SHP77 treated with DMSO at 0.1 percent for 48 hours (cell line): ENCODE measurements at places on chromosomes 16 and 17.

- no peak for DNase-seq
Measured at GRCh38 chr17:66949501-66949900, 15.0 kb upstream of the CACNG4 start.

DNA sequence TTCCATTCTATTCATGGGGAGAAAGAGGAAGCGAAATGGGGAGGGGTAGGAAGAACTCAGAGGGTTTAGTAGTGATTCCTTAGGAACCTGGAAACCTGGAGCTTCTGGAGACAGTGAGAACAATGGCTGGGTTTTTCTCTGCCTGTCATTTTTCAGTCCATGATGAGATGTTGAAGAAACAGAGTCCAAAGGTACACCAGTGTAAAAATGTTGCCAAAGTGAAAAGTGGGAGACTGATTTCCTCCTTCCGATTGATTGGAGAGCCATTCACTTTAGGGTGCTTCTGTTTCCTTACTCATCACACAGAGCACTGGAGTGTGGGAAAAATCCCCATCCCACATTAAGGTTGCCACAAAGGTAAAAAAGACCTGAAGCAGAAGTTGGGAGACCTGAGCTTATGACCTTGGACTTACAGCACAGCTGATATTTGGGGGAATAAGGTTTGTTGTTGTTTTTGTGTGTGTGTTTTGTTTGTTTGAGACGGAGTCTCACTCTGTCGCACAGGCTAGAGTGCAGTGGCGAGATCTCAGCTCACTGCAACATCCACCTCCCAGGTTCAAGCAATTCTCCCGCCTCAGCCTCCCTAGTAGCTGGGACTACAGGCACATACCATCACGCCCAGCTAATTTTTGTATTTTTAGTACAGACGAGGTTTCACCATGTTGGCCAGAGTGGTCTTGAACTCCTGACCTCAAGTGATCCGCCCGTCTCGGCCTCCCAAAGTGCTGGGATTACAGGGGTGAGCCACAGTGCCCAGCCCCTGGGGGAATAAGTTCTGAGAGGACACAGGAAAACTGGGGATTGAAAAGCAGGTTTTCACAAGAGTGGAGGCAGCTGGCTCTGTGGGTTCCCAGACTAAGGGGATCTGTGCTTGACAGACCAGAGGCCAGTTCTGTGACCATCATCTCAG, 1.4 kb upstream of the DHX8 start:
- no peak for DNase-seq

DNA sequence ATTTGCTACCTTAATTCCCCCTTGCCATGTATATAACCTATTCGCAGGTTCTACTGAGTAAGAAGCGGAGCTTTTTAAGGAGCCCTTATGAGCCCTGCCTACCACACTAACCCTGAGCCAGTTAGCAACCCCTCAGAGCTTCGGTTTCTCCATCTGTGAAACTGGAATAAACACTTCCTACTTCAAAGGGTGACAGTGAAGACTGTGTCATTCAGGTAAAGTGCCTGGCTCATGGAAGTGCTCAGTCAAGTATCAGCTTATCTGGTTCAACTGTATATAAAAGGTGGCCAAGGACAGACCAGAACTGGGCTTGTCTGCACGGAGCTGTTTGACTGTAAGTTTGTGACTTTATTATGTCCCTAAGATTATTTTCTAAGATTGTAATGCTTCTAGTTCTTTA, 31.0 kb downstream of the TXNDC11 start:
- DNase-seq = no peak

DNA sequence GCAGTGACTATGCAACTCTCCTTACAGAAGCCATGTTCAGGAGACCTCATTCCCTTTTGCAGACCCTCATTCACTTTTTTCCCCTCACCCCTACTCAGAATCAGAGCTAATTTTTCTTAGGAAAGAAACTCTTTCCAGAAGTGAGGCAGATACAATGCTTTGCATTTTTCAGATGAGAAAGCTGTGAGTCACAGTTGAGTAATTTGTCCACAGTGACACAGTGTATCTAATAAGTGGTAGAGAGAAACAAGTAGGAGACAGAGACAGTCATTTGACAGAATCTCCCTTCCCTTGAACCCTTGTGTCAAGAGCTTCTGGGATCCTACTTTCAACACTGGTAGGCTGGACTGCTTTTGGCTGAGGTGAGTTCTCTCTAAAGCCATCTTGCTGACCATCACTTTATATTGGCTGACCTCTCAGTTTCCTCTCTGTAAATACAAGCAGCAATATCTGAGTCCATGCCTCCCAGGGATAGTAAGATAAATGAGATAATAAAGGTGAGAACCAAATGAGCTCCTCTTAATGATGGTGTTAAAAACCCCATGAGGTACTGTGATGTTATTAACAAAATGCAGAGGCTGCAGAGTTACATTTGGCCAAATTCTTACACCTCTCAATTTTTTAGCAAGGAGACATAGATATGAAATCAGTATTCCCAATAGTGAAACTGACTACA, 130.8 kb downstream of the CA10 start:
- no peak for DNase-seq

DNA sequence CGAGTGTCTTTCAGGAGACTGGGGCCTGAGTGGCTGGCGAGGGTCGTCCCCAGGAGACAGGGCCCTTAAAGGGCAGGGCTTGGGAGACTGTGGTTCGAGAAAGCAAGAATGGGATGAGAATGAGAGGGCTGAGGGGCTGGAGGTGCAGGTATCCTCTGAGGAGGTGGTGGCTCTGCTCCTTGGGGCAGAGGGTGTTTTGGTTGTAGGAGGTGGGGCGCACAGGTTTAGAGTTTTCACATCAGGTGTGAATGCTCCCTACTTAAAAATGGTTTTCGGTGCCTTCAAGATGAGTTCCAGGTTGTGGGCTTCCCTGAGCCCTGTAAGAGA, 430 bp downstream of the BCAS3 start:
- DNase-seq = no peak

DNA sequence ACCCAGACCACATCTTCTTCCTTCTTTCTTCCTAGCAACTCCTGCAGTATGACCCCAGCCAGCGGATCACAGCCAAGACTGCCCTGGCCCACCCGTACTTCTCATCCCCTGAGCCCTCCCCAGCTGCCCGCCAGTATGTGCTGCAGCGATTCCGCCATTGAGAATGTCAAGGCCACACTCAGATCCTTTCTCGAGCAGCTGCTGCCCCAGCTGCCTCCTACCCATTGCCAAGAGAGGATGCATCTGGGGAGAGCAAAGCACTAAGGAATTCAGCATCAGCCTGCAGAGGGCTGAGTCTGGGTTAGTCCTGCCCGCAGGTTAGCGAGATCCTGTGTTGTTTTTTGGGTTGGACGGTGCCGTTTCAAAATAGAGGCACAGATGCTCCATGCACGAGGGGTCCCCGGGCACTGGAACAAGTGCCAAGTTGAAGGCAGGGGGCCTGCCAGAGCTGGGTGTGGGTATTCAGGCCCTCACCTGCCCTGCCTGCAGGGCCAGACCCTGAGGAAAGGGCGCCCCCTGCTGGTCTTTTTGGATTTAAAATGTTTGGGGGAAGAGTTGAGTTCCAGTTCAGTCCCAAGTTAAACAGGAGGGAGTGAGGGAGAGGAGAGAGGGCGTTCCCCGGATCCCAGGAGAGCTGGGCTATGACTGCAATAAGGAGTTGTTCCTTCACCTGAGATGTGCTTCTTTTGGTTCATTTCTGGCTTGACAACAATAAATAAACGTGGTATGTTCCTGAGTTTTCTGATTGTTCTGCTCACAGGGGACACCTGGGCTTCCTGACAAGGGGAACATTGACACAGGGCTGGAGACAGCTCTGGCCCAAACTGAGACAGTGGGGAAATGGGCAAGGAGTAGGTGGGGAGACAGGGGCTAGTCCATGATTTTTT, 4.9 kb downstream of the CDK3 start:
- peak; percentile 71 for DNase-seq

GRCh38 chr17:66604376-66604775, 230.5 kb upstream of the CACNG5 start:
- DNase-seq = no peak

DNA sequence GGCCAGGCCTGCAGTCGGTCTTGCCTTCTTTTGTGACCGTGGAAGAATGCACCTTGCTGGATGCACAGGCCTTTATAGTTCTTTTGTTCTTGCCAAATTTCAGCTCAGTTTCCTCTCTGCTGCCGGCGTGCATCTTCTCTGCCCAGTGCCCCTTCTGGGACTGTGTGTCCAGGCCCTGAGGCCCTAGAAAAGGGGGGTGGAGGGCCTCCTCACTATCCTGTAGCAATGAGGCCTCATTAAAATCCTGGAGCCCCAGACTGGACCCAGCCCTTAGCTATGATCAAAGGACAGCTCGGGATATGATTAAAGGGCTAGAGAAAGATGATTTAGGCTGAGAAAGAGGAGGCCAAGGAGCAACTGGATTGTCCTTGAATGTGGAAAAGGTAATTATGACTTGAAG, 229.8 kb downstream of the SEC14L1 start:
- DNase-seq = no peak

GRCh38 chr17:2815781-2816185, 19.5 kb downstream of the RAP1GAP2 start:
- DNase-seq = no peak

DNA sequence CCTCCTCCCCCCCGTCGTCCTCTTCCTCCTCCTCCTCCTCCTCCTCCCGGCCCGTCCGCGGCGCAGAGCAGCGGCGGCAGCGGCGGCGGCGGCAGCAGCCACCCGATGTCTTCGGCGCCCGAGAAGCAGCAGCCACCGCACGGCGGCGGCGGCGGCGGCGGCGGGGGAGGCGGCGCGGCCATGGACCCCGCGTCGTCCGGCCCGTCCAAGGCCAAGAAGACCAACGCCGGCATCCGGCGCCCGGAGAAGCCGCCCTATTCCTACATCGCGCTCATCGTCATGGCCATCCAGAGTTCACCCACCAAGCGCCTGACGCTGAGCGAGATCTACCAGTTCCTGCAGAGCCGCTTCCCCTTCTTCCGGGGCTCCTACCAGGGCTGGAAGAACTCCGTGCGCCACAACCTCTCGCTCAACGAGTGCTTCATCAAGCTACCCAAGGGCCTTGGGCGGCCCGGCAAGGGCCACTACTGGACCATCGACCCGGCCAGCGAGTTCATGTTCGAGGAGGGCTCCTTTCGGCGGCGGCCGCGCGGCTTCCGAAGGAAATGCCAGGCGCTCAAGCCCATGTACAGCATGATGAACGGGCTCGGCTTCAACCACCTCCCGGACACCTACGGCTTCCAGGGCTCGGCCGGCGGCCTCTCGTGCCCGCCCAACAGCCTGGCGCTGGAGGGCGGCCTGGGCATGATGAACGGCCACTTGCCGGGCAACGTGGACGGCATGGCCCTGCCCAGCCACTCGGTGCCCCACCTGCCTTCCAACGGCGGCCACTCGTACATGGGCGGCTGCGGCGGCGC, at the start of gene FOXF1:
Gene FOXF1, plus strand, starts transcription at position 63 of the 797 bp plus-strand sequence. Its CDS starts 43 bp downstream, at position 106.
- no peak for DNase-seq
